T follicular helper cell (primary cell): ENCODE measurements at places on chromosomes 16 and 17.

GRCh38 chr17:79546386-79546785, 64.5 kb downstream of the RBFOX3 start:
- DNase-seq: no peak

DNA sequence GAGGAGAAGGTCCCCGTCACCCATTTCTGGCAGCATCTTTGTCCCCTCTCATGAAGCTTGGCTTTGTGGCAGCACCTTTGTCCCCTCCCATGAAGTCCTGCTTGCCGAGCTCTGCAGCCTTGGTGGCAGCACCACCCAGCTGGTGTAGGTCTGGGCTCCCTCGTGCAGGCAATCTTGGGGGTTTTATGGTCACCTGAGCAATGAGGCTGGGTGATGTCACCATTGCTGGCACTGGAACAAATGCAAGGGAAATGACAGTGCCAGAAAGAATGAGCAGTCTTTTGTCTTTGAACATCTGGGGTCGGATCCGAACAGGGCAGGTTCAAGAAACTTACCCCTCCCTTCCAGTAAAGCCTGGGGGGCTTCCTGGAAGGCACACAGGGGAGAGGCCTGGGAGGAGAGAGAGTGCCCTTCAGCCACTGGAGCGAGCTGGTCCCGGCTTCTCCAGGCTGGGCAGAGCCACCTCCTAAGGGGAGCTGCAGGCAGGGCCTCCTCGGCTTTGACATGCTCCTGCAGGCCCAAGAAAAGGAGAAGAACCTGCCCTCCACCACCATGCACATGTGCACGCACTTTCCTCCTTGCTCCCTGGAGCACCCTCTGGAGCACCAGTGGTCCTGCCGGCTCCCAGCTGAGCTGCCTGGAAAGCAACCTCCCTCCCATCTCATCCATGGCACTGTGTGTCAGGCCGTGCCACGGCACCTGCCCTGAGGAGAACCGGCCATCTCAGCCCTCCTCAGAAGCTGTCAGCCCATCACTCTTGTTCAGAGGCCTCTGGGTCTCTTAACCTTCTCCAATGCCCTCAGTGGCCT, 16.0 kb downstream of the BTBD17 start:
- DNase-seq: no peak

GRCh38 chr17:78365561-78366108, 5.8 kb upstream of the SOCS3 start:
- no peak for DNase-seq

GRCh38 chr16:75372236-75372856, 61.0 kb downstream of the CFDP1 start:
- DNase-seq: no peak

DNA sequence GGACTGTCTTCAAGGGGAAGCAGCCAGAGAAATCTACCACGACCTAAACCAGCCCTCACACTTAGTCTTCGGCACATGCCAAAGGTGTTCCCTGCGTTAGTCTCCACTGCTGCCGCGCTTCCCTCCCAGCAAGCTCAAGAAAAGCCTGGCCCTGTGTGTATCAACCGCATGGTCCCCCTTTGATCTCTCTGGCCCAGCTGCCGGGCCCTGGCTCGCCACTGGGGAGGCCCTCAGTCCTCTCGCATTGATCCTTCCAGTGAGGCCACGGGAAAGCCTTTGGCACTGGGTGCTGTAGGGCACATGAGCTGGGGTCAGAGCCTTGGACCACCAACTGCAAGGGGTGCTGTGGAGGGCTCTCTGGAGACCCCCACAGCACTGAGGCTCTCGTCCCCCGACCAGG, 29.6 kb upstream of the KLHDC4 start:
- DNase-seq: no peak

GRCh38 chr17:12693640-12694039, 27.9 kb downstream of the MYOCD start:
- no peak for DNase-seq

- no peak for DNase-seq
These were observed 17.5 kb downstream of the FLOT2 start for GRCh38 chr17:28879886-28880571.

- DNase-seq: no peak
These were observed 379.6 kb upstream of the PSMD7 start for GRCh38 chr16:73916829-73917594.

GRCh38 chr17:5011928-5012327, 14.2 kb downstream of the KIF1C start:
- DNase-seq: no peak

DNA sequence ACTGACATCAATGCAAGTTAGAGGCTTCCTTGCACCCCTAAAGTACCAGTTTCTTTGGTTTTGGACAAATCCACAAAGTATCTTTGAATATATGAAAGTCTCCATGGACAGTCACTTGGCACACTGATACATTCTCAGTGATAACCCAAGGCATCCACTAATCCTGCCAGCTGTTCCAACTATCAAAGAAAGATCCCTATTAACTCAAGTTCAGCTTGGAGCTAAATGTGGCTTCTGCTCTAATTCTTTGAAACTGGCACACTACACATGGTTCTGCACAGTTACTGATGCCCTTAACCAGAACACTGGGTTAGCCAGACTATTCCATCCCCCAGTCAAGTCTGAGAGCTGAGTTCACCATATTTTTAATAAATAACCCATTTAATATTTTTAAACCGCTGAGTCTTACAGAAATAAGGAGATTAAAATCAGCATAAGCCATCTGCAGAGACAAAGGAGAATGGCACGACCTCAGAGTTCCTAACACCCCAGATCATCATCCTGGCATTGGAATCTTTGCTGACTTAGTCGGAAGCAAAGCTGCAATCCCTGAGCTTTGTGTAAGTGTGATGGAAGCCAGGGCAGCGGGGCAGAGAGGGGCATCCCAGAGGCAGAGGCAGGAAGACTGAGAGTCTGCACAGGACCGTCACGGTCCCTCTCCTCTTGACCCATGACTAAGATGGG, 6.3 kb downstream of the CACNG1 start:
- DNase-seq: no peak

- DNase-seq: no peak
These were observed 55.5 kb upstream of the ZNF423 start for GRCh38 chr16:49911430-49911829.
